Fibroblast of the aortic adventitia (primary cell): ENCODE measurements at places on chromosomes 7 and 10. TPM values are rescaled to one million over a fixed set of nuclear protein-coding genes. Genes with fewer than 3 reads are reported as not detected.

NPC1L1 gene
- total RNA-seq = under 0.01 TPM in 1 of 2 replicates, not detected in the other

TSPAN15 gene
- total RNA-seq = 0.27 and 1.2 TPM in 2 replicates

MKI67 gene
- total RNA-seq = 1.6 and 38.7 TPM in 2 replicates

EDRF1 gene
- total RNA-seq = 15.7 and 27.2 TPM in 2 replicates

GFRA1 gene
- total RNA-seq = 0.18 and 0.49 TPM in 2 replicates

CAMK1D gene
- 2.3 and 9.8 TPM in 2 replicates for total RNA-seq

SEMA3D gene
- 27.1 and 51.2 TPM in 2 replicates for total RNA-seq

TMEM229A gene
- 3.8 TPM in 1 of 2 replicates, not detected in the other for total RNA-seq

WNT2 gene
- 1.8 and 9.9 TPM in 2 replicates for total RNA-seq

MCM10 gene
- 19.5 TPM in 1 of 2 replicates, not detected in the other for total RNA-seq

SFRP5 gene
- total RNA-seq = not detected in 2 replicates

ELAPOR2 gene
- total RNA-seq = 4.2 and 14.7 TPM in 2 replicates

TMEM209 gene
- 5.2 and 33.4 TPM in 2 replicates for total RNA-seq

CLDN3 gene
- total RNA-seq = not detected in 2 replicates

POU6F2 gene
- total RNA-seq = not detected in 2 replicates

TTYH3 gene
- 9.2 and 27.9 TPM in 2 replicates for total RNA-seq

TAC1 gene
- not detected in 2 replicates for total RNA-seq

PTPN20 gene
- total RNA-seq = 0.27 TPM in 1 of 2 replicates, not detected in the other

HNRNPA2B1 gene
- total RNA-seq = 141 and 234 TPM in 2 replicates

HOXA7 gene
- not detected in 2 replicates for total RNA-seq

SDK1 gene
- 0.27 TPM in 1 of 2 replicates, not detected in the other for total RNA-seq
